HS-27A (cell line): ENCODE measurements at places on chromosomes 13 and 19.
A peak's percentile ranks its signal among the peaks of the same experiment; 100 is the strongest.

DNA sequence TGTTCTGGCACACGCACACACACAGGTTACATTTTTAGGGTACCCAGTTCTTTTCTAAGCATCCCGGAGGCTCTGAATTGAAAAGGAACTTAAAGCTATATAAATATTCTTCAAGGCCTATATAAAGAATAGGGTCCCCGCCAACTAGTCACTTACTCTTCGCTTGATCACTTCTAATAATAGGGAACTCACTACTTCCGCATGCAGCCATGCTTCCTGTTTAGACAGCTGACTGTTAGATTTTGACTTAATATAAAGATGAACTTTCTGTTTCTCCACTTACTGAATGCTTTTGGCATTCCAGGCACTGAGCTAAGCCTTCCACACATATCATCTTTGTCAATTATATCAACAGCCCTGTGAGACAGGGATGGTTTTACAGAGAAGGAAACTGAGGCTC, 259.6 kb downstream of the TSHZ3 start:
- no peak for DNase-seq

DNA sequence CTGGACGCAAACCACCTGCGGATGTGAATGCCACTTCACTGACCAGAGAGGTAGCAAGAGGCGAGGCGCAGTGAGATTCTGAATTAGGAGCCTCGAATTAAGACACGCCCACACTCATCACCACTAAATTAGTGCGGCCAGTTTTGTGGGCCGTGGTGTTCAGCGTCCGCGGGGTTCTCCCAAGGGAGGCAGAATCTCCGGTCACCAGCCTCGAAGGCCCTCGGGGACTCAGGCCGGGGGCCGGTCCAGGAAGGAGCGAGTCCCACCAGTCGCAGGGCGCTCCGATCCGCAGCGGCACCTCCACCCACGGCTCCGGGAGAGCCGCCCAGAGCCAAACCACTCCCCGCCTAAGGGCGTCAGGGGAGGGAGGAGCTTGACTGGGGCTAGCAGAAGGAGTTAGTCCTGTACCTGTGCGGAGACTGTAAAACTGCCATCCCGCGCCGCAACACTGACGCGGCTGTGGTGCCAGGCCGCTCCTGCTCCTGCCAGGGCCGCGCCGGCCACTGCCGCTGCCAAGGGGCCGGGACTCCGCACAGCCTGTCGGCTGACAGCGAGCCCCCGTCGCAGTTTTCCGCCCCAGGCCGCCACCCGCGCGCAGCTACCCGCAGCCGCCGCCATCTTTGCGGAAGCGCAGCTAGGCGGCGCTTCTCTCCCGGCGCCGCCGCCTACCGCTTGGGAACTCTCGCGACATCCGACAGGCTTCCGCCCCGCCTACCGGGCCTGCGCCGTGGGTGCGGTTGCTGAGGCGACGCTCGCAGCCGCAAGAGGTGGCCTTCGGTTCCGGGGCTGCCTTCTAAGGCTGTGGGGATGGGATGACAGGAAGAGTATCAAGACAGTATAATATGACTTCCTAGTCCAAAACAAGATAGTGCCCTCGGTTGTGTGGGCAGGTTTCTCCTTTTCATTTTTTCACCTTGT, at the start of gene MICU2:
MICU2 (minus strand) TSS at position 640 of the 918 bp plus-strand sequence; CDS start at position 618, 22 bp downstream.
- DNase-seq: peak; percentile 58

GRCh38 chr13:23069566-23069965, 111.2 kb upstream of the SGCG start:
- DNase-seq: no peak

- no peak for DNase-seq
Measured at GRCh38 chr13:30871588-30872275, 34.3 kb upstream of the MEDAG start.

DNA sequence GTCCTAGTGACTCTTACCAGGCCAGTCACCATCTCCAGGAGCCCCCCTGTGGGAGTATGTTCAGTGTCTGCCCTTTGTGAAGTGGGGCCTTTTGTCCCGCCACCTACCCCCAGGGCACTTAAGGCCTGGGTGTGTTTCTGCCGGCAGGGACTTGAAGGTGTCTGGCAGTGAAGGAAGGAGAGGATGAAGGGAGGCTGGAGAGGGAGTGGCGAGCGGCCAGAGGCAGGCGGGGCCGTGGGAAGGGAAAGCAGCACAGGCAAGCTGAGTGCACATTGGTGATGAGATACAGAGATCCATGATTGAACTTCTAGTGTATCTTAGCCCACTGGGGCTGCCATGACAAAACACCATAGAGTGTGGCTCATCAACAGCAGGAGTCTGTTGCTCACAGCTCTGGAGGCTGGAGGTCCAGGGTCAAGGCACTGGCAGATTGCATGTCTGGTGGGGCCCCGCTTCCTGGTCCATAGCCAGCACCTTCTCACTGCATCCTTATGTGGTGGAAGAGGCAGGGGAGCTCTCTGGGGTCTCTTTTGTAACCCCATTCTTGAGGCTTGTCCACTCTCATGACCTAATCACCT, 17.5 kb downstream of the CUL4A start:
- no peak for DNase-seq

GRCh38 chr19:35445826-35446593, 2.0 kb upstream of the FFAR2 start:
- no peak for DNase-seq

DNA sequence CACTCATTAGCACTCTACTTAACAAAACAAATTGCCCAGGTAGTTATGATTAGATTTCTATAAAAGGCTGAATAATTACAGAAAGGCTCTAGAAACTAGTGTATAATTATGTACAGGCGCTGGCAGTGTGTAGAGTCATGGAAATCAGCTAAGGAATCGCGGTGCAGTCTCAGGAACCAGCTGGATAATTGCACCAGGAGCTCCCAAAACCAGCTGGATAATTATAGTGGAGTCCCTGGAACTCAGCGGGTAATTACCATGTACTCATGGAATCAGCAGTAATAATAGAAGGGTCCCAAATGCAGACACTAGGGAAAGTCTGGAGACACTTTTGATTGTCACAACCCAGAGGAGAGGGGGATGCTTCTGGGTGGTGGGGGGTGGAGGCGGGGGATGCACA, 23.2 kb upstream of the TTYH1 start:
- no peak for DNase-seq

GRCh38 chr13:80436571-80437169, 95.7 kb upstream of the SPRY2 start:
- DNase-seq: no peak

GRCh38 chr19:47618771-47619170, 9.8 kb downstream of the BICRA start:
- DNase-seq: no peak

DNA sequence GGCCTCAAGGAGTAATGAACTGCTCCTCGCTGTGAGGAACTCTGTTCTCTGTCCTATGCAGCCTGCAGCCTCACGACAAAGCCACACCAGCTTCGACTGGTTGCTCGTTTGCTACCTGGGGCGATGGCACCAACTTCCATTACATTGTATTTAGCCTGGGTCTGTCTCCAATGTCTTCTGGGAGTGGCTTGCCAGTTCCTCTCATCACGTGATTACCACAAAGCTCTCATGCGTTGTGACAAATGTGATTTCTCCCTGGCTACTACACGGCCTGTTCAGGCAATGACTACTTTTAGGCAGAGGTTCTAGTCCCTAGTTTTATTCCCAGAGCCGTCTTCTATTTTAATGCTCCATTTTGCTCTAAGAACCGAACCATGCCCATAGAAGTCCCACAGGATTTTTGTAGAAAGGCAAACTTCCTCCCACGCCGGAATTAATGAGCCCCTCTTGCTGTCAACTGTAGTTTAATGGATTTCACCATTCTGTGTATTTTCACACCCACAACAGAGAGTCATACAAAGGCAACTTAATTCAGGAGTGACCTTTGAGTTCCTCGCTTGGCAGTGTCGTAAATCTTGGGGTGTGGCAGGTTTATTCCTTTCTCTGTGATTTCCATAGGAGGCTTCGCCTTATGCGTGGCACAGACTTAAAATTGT, 351.9 kb downstream of the EFNB2 start:
- no peak for DNase-seq

- no peak for DNase-seq
Measured at GRCh38 chr13:39016787-39017186, 21.1 kb downstream of the PROSER1 start.

- DNase-seq: no peak
Measured at GRCh38 chr19:3590991-3591659, 5.8 kb downstream of the GIPC3 start.

- no peak for DNase-seq
Measured at GRCh38 chr13:77331421-77331820, 4.5 kb upstream of the MYCBP2 start.

DNA sequence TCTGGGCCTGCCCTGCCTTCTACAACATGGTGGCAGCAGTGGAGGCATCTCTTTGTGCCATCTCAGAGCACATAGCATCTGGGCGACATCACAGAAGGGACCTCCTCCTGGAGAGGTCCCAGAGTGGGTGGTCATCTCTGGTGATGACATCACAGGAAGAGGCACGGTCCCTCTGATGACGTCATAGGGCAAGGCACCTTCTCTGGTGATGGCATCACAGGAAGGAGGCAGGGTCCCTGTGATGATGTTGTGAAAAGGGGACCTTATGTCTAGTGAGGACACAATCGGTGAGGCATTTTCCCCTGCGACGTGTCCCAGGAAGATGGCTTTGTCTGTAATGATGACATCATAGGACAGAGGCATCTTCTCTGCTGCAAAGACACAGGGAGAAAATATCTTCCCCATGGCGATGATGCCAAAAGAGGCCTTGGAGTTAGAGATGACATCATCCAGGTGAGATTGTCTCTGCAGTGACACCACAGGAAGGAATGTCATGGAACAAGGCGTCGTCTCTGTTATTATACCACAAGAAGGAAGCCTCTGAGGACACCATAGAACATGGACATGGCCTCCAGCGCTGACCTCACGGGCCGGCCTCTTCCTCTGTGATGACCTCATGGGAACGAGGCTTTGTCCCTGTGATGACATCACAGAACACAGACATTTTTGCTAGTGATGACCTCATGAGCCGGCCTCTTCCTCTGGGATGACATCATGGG, 10.7 kb downstream of the SHISA7 start:
- no peak for DNase-seq

- DNase-seq: no peak
Measured at GRCh38 chr13:21231426-21231940, 55.0 kb downstream of the MRPL57 start.

- DNase-seq: no peak
Measured at GRCh38 chr19:19059018-19059836, 4.6 kb upstream of the SLC25A42 start.

- DNase-seq: peak; percentile 19
Measured at GRCh38 chr19:41821003-41821735, 23.3 kb downstream of the LYPD4 start.

DNA sequence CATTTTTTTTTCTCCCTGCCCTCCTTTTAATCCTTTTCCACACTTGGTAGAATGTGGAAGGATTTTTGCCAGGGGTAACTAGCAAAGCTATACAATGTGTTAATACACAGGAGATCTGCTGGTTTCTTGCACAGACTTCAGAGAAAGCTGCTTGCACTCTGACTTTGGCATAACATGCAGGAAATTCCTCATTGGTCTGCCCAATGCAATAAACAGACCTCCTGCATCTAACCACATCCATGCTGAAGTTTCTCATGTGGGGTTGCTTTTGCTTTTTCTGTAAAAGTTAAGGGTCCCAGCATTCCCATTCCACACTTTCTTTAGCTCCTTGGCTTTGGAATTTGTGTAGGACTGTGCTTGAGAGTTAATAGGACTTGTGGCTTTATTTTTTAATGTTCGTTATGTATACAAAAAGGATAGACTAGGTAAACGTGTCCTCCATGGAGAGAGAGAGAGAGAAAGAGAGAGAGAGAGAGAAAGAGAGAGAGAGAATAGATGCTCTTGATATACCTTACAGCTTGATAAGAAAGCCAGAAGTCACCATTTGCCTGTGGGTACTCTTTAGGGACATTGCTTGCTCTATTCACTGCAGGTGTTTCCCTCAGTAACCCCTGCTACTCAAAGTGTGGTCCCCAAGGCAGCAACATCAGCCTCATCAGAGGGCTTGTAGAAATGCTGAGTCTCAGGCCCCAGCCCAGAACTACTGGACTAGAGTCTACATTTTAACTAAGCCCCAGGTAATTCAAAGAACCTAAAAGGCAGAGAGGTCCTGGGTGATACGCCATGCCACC, 170.5 kb downstream of the SHISA2 start:
- no peak for DNase-seq

GRCh38 chr13:93227878-93228642, 1.5 kb downstream of the GPC6 start:
- DNase-seq: peak; percentile 36

DNA sequence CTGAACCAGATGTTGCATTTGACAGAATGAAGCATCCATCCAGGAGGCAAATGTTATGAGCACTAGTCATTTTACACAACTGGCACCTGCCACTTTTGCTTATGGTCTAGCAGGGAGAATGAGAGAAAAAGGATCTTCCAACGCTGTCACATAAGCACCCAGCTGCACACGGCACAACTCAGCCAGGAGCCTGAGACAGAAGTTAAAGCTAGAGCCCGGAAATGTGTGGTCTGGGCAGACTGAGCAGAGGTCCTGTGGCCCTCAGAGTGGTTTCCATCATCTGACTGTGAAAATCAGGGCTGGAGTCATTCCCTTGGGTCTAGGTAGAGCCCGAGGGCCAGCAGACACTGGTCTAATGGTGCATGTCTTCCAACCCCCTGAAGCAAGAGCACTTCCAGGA, 78.4 kb upstream of the XPO4 start:
- no peak for DNase-seq

DNA sequence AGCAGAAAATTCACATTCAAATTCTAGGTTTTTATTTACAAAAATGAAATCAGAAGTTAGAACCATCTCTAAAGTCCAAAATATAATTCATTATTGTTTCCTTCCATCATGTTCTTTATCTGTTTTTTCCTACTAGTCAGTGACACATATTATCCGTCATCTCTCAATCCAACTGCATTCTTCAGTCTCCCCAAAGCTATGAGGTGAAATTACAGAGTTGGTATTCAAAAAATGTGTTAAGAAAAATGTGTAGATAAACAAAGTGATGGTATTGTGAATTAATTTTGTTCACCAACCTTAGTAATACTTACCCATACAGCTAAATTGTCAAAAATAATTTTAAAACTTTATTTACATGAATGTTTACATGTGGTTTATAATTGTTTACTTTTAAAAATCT, 448.7 kb upstream of the MIR17HG start:
- peak; percentile 3 for DNase-seq

- no peak for DNase-seq
Measured at GRCh38 chr19:30670011-30670329, 297.8 kb downstream of the ZNF536 start.

DNA sequence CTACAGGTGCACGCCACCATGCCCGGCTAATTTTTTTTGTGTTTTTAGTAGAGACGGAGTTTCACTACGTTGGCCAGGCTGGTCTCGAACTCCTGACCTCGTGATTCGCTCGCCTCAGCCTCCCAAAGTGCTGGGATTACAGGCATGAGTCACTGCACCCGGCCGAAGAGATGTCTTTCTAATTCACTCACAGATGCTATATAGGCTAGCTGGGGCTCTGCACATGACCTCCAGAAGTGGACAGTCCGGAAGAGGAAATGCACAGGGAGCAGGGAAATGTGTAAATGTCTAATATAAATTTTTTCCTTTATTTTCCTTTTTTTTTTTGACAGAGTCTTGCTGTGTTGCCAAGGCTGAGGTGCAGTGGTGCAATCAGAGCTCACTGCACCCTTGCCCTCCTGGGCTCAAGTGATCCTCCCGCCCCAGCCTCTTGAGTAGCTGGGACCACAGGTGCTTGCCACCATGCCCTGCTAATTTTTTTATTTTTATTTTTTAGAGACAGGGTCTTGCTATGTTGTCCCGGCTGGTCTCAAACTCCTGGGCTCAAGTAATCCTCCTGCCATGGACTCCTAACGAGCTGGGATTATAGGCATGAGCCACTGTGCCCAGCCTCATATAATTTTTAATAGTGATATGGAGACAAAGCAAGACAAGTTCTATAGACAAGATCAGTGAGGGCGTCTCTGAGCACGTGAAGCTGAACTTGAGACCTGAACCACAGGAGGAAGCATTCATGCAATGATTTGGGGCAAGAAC, 8.4 kb downstream of the GIPC1 start:
- no peak for DNase-seq
